ENCODE measurements at places on chromosomes 3 and 15.

DNA sequence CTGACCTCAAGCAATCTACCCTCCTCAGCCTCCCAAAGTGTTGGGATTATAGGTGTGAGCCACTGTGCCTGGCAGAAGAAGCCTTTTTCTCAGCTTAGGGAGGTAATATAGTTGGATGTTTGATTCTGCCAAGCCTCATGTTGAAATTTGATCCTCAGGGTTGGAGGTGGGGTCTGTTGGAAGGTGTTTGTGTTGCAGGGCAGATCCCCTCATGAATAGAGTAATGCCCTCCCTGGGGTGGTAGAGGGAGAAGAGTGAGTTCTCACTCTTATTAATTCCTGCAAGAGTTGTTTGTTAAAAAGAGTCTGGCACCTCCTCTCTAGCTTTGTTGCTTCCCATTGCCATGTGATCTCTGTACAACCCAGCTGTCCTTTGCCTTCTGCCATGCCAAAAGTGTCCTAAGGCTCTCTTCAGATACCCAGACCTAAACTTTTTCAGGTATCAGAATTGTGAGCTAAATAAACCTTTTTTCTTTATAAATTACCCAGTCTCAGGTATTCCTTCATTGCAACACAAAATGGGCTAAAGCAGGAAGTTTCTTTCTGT lies 16.4 kb downstream of the NECTIN3 start:
- DNase-seq, result no peak

DNA sequence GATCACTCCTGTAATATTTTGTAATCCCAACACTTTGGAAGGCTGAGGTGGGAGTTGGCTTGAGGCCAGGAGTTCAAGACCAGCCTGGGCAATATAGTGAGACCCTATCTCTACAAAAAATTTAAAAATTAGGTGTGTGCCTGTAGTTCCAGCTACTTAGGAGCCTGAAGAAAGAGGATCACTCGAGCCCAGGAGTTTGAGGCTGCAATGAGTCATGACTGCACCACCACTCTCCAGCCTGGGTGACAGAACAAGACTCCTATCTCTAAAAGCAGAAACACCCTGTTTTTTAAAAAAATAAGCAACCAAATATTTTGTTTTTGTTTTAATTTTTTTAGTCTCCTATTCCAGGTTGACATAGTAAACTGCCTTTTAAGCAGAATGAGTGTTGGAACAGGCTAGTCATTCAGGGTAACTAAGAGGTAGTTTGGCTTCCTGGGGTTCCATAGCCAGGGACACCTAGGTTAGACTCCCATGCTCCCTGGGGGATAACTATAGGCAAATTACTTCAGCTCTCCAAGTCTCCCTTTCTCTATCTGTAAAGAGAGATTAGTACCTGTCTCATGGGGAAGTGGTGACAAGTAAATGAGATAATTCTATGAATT lies 114.6 kb upstream of the C15orf61 start:
- no peak for DNase-seq

GRCh38 chr3:126056088-126056487 lies 27.8 kb downstream of the SLC41A3 start:
- no peak for DNase-seq

- no peak for DNase-seq
Measured at GRCh38 chr15:51126842-51127241, 32.1 kb upstream of the TNFAIP8L3 start.
